Stimulated activated naive B cell treated with anti-CD40 and anti-IgM and Interleukin-4, amounts not matched to agents 10 μg/mL and 1 μg/mL and 100 μg/mL, for 72 hours (primary cell): ENCODE measurements at places on chromosomes 13 and 19.

GRCh38 chr13:73984949-73985691 lies 149.1 kb downstream of the KLF12 start:
- no peak for DNase-seq

- DNase-seq, result no peak
These were observed 34.2 kb upstream of the PNMA8B start for GRCh38 chr19:46529622-46530451.

DNA sequence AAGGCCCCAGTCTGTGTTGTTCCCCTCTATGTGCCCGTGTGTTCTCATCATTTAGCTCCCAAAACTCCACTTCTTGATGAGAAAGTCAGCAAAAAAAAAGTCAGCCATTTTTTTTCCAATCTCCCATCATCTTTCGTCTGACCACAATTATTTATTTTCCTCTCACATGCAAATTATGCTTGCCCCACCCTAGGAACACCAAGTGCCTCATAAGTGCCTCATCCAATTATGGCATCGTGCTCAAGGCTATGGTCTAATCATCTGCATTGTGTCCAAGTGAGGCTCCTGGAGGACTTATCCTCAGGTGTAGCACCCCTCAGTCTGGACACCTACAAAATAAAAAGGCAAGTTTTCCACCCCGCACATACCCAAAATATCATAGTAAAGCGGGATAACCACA lies 20.8 kb upstream of the IPO5 start:
- no peak for DNase-seq

GRCh38 chr19:58572026-58572817 lies 913 bp downstream of the MZF1 start:
- DNase-seq, result no peak

DNA sequence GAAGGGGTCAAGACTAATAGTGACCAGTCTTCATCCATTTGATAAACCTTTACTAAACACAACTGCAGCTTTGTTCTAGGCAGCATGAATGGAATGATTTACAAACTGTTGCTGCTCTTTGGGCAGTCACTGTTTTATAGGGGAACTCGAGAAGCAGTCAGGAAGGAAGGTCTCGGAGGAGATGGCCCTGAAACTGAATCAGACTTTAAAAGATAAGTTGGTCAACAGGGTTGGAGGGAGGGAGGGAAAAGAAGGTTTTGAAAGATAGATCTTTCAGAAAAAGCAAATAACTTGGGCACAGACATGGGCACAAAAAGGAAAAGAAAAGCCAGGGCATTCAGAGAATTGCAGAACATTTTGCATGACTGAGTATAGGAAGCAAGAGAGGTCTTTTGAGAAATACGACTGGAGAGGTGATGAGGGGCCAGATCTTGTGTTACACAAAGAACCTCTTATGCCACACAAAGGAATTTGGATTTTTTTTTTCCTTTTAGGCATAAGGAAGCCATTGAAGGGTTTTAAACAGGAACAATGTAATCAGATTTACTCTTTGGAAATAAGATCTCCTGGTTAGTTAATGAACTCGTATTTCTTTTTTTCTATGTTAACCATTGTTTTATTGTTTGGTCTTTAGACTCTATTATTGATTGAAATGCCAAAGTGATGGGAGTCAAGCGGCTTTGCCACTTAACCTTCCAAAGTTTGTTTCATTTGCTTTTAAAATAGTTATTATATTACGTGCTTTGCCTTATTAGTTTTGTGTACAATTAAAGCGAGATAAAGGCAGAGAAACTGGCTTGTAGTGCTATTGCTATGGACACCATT lies 37.5 kb upstream of the SACS start:
- DNase-seq, result no peak

- no peak for DNase-seq
These were observed 7.0 kb downstream of the GPR18 start for GRCh38 chr13:99250982-99251825.

- no peak for DNase-seq
These were observed 384.2 kb downstream of the SLITRK1 start for GRCh38 chr13:83498045-83498444.

DNA sequence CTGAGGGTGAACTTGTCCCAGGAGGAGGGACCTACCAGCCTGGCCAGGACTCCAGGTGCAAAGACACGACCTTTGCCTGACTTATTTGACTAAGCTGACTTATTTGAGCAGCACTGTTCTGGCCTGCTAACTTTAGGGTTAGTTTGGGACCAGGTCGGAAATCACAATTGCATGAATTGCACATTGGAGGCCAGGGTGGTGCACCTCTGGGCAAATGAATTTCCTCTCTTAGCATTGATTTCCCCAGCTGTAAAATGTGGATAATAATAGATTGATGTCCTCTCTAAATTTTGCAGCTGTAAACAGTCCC lies 1.4 kb upstream of the BST2 start:
- no peak for DNase-seq

GRCh38 chr13:80716610-80717081 lies 375.7 kb upstream of the SPRY2 start:
- DNase-seq, result no peak

DNA sequence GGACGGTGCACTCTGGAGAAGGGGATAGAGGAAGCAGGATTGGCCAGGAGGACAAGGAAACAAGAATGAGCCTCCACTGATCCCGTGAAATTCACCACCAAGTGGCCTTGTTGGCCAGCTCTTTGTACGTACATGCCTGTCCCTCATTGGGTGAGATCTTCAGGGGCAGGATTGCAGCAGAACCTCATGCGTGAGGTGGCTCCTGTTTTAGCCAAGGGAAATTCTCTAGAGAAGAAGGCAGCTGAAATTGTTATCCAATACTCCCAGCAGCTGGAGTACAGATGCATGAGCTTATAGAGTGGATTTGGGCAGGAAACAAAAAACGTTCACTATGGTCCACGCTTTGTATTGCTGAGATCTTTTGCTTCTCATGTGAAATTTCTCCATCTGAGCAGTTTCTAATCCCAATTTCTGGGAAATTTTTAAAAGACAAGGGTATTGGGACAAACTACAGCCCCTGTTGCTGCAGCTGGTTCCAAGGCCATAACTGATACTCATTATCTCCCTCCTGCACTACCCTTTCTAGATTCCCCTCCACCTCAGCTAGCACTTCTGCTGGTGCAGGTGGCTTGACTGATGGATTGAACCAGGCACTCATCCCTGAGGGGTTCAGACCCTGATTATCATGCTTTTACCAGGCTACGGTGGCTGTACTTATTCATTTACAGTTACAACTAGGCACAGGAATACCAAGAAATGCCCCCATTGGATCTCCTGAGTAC lies 3.9 kb upstream of the RNF6 start:
- no peak for DNase-seq

DNA sequence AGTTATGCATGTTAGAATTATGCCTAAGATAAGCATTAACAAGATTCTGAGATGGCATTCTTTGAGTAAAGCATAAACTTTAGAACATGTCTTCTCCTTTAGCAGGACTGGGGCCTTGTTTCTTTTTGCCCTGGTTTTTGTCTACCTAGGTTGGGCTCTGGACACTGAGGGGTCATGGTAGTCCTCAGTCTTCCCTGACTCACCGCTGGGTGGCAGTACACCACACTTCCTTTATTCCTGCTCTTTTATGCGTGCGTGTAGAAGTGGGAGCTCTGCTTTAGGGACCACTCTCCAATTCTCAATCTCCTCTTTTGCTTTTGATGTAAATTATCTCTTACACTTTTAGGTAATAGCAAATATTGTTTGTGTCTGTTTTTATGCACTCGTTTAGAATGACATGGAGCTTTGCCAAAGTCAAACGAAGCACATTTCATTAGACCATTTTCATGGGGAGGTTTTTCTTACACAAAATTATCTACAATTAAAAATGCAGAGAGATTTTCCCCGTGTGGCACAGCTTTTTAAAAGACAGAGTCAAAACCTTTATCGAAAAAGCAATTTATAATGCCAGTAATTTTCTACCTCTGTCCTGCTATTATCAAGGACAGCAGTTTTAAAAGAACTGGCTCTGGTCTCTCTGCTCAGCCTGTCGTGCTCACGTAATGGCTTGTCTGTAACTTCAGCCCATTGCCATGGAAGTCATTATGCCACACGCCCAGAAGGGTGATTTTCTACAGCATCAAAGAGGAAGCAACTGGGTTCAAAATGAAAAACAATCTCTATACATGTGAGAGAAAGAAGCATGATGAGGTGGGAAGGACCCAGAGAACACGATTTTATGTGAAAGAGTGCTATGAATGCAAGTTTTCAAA lies 413.9 kb downstream of the COG6 start:
- peak; percentile 47 for DNase-seq

GRCh38 chr19:10828981-10829821 lies 6.8 kb downstream of the TMED1 start:
- DNase-seq, result no peak

GRCh38 chr13:27264181-27264580 lies 6.4 kb upstream of the RASL11A start:
- no peak for DNase-seq
